CD4-positive, alpha-beta T cell treated with Interleukin-1 beta for 1 hour (primary cell): ENCODE measurements at places on chromosomes 2 and 18.
A peak's percentile ranks its signal among the peaks of the same experiment; 100 is the strongest.

- DNase-seq: no peak
Observed at GRCh38 chr18:50163505-50163904, 31.4 kb downstream of the MYO5B start.

DNA sequence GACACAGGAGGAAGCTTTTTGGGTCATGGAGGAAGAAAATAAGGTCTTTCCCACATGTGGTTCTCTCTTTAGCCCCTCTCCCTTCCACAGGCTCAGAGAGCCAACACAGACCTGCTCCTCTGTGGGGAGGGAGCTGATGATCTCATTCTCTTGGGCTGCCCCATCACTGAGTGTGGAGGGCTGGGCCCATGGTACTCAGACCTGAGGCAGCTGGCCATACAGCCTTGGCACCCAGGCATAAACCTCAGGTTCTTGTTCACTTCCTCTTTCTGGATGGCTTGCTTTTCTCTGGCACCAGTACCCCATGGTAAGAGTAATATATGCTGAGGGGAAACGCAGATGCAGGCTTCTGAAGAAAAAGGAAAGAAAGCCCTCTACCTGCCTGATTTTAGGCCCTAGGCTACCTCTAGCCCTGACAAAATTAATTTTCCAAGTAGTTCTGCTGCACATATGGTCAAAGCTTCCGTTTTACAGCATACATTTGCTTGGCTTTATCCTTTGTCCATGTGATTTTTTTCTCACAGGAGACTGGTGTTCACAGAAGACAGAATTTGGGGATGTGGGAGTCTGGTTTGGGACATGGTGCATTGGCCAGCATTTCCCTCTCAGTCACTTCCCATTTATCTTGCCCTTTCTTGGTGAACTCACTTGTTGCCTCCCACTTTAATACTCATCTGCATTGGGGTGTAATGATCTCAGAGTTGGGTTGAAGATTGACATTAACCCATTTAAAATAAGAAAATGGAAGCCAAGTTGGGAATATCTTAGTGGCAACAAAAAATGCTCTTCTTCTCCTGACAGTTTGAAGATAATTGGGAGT, 11.1 kb downstream of the DHRS9 start:
- peak; percentile 35 for DNase-seq

GRCh38 chr2:212977152-212977551, 174.3 kb downstream of the IKZF2 start:
- no peak for DNase-seq

- DNase-seq: no peak
Observed at GRCh38 chr2:190664240-190664639, 15.4 kb downstream of the NAB1 start.

DNA sequence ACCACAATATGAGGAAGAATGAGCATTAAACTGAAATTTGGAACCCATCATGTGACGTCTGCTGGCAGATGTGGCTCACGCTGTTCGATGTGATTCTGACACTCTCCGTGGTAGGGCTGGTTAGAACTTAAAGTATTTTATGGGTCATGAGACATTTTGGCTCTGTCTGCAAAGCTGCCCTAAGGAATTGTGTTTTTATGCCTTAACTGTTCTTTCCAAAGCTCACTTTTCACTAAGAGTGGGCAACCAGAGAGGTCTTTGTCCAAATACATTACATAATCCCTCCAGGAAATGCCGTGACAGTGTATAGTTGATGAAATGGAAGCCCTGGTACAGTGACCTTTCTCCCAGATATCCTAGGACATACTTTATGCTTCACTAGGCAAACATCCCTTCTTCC, 119.1 kb downstream of the AQP4 start:
- no peak for DNase-seq

- no peak for DNase-seq
Observed at GRCh38 chr2:150011161-150011730, 423.7 kb upstream of the MMADHC start.

GRCh38 chr2:134098321-134098720, 155.6 kb upstream of the MGAT5 start:
- DNase-seq: no peak

DNA sequence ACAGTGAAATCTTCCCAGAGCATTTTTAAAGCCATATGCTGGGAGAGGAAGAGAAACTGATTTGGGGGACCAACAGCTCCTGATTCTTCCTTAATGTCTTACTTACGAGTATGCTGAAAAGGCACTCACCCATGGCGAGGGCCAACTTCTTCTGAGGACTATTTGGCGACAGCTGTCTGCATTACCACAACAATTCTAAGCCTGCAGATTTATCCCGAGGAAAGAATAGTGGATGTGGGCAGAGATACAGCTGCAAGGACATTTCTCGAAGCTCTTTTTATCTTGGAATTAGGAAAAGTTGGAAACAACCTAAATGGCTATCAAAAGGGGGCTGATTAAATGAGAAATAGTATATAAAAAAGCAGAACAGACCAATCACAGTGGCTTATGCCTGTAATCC, 40.3 kb upstream of the FHL2 start:
- no peak for DNase-seq

GRCh38 chr18:13796515-13796914, 27.4 kb upstream of the MC5R start:
- DNase-seq: no peak
